ENCODE measurements at places on chromosomes 4 and X.

- DNase-seq, result no peak
Measured at GRCh38 chr4:119081943-119082342, 53.7 kb upstream of the MYOZ2 start.

DNA sequence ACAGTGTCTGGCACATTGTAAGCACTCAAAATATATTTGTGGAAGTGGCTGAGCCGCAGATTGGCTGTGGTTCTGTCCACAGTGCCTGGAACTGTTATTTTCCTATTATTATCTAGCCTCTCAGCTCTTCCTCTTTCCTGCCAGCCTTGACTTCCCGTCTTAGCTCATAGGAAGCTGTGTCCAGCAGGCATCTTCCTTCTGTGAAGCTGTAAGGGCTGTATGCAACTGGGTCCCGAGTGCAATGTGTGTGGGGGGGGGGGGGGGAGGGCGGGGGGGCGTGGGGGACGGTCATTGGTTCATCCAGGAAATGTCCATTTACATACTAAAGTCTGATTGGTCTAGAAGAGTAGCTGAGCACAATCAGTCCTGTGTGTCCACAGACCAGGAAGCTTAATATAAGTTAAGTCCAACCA lies 210.7 kb downstream of the PDGFRA start:
- DNase-seq, result no peak

GRCh38 chrX:129360175-129360574 lies 163.1 kb downstream of the SMARCA1 start:
- no peak for DNase-seq

DNA sequence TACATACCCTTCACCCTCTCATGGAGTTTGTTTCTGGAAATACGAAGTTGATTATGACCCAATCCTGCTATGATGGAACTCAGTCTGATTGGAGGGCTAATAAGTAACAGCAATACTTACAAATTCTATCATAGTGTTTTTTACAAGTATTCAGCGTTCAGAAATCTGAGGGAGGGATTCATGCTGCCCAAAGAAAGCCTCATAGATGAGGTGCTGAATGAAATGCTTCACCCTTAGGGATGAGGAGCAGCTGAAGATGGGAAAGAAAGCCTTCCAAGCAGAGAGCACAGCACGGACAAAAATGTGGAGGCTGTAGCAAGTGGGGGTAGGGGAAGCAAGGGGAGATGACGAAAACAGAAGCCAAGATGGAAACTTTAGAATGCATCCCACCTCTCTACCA lies 27.9 kb upstream of the TBC1D1 start:
- no peak for DNase-seq

GRCh38 chrX:77275392-77275791 lies 171.8 kb upstream of the FGF16 start:
- DNase-seq, result no peak

GRCh38 chrX:67613366-67613765 lies 69.5 kb downstream of the AR start:
- no peak for DNase-seq

DNA sequence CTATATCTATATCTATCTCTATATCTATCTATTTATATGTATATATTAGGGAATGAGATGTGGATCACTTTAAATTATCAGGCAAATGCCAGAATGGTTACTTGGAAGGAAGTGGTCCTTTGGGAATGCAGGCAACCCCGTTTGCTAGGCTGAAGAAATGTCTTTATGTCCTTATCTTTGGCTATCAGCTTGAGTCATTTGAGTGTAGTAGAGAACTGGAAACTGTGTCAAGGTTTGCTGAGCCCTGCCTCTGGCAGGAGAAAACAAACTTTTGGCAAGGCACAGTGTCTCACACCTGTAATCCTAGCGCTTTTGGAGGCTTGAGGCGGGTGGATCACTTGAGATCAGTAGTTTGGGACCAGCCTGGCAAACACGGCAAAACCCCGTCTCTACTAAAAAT lies 167.3 kb downstream of the ACTRT1 start:
- no peak for DNase-seq

GRCh38 chr4:186201535-186202230 lies 10.3 kb downstream of the CYP4V2 start:
- DNase-seq, result peak; percentile 26

DNA sequence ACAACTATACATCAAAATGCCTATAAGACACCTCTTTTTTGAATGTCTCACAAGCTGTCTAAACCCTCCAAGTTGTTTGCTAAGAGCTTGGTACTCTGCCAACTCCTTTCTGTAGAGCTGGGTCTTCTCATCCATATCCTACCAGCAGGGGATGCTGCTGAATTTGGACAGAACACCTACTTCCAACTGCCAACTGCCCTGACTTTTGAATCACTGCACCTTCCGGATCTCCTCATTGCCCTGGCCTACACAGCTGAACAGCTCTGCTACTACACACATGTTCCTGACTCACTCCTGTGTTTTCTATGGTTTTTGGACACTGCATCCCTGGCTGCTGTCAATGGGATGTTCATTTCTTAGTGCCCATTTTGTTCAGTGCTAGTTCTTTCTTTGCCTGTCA lies 18.7 kb downstream of the FAM184B start:
- no peak for DNase-seq

GRCh38 chrX:153944140-153944799 lies at the start of gene RENBP:
Gene RENBP (minus strand): TSS chrX:153944643. CDS start chrX:153944610, 33 bp downstream.
- no peak for DNase-seq

- no peak for DNase-seq
Measured at GRCh38 chr4:153221783-153222706, 17.8 kb downstream of the TRIM2 start.

DNA sequence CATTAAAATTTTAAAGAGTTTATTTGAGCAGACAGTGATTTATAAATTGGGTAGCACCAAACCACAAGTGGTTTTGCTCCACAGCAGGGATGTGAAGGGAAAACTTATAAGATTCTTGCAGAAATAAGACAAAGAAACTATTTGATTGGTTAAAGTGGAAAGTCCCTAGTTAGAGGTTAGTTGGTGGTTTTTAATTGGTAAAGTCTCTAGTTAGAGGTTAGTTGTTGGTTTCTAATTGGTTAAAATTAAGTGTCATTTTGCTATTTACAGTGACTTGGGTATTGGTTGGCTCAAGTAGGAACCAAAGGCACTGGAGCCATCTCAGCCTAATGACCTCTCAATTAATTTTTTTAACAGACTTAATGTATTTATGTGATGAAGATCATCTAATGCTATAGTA lies 23.0 kb downstream of the ATG4A start:
- DNase-seq, result no peak

- DNase-seq, result no peak
Measured at GRCh38 chr4:26719954-26720552, 136.2 kb downstream of the TBC1D19 start.

- no peak for DNase-seq
Measured at GRCh38 chr4:86496094-86497080, 97.7 kb upstream of the PTPN13 start.

DNA sequence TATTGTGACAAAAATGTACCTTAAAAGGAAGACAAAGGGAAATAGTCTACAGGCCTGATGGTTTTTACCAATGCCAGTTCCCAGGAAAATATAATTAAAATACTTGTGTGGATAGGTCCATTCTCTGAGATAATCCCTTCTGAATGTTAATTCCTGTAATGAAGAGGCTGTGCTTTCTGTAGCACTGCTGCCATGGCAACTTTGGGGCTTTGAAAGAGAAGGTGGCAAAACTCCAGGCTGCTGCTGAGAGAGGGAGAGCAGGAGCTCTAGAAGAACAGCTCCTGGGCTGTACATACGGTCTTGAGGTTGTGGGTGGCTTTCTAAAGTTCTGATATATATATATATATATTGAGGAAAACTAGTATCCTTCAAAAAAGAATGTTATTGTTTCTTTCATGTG lies 125.4 kb downstream of the PDLIM5 start:
- DNase-seq, result no peak

DNA sequence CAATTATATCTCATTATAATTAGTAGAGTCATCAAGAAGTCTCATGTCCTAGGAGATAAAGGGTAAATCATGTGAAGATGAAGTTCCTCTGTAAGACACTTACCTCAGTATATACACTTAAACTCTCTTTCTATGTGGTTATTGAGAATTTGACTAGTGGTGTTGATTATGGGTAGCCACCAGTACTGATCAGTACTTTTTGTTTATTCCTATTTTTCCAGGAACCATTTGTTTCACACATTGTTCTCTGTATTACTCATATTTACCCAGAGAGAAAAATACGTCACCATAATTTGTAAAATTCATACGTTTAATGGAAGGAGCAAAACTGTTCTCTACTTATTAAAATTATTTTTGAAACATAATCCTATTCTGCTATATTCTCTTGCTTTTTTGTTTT lies 55.8 kb upstream of the PRDM8 start:
- DNase-seq, result no peak

DNA sequence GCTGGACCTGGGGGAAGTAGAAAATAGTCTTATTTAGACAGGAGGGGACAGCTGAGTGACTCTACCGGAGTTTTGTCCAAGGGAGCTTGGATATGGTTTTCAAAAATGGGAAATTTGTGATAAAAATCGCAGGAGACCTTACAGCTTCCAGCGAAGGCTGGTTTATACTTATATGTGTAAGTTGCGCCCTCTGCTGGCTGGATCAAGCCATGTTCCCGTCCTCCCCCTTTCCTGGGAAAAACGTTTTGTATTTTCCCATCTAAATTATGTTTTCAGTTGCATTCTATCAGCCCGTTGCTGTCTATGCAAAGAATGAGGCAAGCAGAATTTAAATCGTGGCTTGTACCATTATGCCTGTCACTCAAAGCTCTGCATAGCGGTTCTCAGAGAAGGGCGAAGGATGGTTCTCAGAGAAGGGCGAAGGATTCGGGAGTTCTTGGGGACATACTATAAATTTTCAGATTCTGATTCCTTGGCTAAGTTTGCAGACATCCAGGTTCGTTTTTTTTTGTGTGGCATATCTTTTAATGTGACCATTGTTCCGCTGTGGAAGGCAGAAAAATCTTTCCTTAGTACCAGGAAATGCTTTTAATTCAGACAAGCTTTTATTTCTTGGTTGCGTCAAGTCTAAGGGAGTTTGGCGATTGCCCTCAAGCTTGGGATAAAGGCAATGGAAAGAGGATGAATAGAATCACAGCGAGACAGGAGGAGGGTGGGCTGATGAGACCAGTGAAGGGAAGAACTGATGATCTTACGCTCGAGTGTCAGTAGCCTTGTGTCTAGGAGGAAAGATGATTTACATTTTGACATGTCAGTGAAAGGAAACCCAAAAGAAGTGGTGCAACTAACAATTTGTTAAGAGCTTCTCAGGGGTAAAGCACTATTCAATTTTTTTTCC lies 128.5 kb upstream of the ARX start:
- DNase-seq, result no peak

- DNase-seq, result no peak
Measured at GRCh38 chr4:113069212-113069892, 19.9 kb downstream of the ANK2 start.

GRCh38 chr4:118139241-118139640 lies 105.0 kb downstream of the NDST3 start:
- DNase-seq, result no peak

DNA sequence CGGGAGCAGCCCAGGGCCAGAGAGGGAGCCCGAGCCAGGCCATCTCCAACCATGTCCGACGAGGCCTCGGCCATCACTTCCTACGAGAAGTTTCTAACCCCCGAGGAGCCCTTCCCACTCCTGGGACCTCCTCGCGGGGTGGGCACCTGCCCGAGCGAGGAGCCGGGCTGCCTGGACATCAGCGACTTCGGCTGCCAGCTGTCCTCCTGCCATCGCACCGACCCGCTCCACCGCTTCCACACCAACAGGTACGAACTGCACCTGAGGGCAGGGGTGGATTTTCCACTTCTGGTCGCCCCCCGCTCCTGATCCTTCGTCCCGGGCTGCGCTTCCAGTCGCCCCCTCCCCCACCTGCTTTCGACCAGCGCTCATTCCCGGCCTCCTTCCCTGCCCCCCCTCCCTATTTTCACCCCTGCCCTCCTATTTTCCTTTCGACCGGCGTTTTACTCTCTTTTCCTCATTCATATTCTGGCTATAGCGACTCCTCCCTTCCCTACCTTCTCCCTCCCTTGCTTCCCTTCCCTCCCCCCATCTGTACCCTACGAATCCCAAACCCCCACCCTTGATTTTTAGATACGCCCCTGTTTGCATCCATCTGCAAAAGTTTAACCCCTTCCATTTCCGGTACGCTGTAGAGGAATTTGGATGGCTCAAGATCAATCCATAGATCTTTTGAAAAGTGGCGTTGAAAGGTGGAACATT lies 633 bp downstream of the FAM199X start:
- DNase-seq, result no peak

DNA sequence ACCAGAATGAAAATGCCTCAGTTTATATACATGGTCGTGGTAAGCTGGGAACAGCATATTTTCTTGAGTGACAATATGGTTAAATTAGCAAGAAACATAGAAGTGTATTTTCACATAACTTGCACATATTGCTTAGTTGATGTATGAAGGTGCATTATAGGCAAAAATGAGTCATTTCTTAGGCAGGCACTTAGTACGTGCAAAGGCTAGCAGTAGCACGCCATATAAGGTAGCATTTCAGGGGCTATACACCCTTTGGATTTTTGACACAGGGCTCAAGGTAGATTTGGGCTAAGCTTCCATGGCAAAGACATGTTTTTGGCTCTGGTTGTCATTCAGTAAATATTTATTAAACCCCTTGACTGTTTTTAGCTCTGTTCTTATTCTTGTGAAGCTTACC lies 33.1 kb downstream of the PCDH7 start:
- no peak for DNase-seq

GRCh38 chr4:159141193-159141592 lies 38.3 kb downstream of the RAPGEF2 start:
- no peak for DNase-seq

- no peak for DNase-seq
Measured at GRCh38 chr4:122836941-122837340, 10.3 kb downstream of the FGF2 start.

GRCh38 chrX:39969099-39969818 lies 128.5 kb downstream of the BCOR start:
- DNase-seq, result no peak

GRCh38 chr4:866761-867390 lies 40.9 kb upstream of the CPLX1 start:
- no peak for DNase-seq

- no peak for DNase-seq
Measured at GRCh38 chr4:130186931-130187330, 1091.0 kb downstream of the C4orf33 start.

DNA sequence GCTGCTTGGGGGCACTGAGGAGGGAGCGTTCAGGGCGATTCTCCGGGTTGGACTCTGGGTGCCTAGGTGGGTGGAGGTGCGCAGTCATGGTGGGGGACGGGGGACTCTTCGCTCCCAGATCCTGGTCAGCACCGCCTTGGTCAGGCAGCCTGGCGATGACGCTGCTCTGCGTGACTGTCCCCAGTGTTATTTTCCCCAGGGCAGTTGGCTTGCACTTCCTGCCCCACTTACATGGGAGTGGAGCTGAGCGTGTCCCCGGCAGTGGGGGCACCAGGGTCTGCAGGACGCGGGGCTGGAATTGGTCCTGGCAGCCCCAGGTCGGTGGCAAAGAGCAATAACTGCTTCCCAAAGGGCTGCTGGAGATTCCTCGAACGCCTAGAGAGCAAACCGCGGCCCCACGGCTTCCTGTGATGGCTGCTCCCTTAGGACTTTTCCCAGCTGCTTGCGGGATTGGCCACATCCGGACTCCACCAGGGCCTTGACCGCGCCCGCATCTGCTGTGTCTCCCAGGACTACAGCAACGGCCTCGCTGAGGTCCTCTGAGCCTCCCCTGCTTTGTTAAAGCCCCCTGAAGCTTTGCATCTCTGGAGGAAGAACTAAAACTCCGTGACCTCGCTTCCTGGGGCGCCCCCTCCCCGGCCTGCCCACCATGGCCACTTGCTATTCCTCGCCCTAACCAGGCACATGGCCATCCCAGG lies 35.3 kb upstream of the GPR78 start:
- no peak for DNase-seq
